Activated T-cell treated with anti-CD3 and anti-CD28 coated beads for 4 hours (primary cell): ENCODE measurements at places on chromosomes 16 and 17.

DNA sequence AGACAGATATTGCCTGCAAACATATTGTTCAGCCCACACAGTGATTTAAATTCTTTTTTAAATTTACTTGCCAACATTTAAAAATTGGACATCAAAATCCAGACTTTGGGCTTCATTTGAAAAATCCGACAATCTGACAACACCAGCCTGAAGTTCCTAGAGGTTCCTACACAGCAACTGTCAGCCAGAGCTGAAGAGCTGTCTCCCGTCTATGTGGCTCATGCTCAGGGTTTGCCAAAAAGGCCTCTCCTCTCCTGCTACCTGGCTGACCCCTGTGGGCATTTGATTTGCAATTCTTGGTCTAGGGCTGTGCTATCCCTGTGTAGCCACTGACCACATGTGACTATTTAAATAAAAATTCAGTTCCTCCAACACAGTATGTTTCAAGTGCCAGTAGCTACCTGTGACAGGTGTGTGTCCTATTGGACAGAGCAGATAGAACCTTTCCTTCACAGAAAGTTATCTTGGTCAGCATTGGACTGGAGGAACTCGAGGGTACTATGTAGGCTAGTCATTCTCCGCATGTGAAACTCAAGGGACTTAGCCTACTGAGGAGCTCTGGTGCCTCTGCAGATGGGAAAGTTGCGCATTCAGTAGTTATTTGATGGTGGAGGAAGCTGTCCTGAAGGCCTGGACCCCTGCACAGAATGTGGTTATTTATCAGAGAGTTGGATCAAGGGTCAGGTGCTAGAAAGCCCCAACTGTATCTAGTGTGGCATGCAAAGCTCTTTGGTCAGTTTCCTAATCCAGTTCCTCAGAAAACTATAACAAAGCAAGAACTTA is 2.7 kb downstream of the LYRM1 start:
- DNase-seq: no peak

DNA sequence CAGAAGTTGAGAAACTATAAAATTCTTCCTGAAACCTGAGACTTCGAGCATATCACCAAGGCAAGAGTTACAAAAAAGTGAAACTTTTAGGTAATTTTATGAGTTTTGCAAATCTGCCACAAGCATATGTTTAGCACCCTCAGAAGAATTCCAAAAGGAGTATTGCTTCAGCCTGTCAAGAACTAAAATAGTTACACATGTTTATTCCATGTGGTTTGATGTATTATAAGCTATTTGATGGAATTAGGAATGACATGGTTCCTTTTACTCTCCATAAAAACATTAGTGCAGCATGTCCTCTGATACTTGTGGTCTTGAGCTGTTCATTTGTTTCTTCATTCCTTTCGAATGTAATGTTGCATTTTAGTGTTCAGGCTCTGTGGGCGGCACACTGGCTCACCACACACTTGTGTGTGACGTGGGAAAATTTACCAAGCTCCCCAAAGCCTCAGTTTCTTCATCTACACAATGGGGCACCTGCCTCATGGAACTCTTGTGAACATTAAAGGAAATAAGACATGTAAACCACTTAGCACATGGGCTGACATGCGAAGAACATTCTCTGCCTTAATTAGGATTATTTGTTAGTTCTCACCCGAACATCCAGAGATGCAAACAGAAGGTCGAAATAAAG is 204.2 kb upstream of the FOXF1 start:
- DNase-seq: no peak

GRCh38 chr17:29024316-29024952 is 18.5 kb upstream of the PIPOX start:
- no peak for DNase-seq

DNA sequence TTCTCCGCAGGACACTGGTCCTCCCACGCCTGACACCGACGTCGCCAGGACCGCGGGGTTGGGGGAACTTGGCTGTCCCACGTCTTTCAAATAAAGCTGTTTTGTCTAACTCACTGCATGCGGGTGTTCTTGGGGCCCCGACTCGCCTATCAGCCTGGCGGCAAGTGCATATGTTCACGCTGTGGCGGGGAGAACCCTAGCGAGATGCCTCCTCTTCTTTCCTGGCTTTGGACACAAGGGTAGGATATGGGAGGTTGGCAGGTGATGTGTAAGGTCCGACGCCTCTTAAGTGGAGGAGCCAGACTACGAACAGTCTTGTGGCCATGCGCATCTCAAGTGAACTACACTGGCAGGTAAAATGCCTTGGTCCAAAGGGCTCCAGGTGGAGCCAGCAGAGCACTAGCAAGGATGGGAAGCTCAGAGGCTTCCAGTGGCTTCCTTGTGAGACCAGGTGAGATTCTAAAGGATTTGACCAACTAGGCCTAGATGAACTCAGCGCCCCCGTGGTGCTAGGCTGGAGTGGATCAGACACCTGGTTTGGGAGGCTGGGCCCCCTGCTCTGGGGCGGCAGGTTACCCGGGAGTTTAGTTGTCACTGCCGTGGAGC is 873 bp upstream of the RPS2 start:
- no peak for DNase-seq

DNA sequence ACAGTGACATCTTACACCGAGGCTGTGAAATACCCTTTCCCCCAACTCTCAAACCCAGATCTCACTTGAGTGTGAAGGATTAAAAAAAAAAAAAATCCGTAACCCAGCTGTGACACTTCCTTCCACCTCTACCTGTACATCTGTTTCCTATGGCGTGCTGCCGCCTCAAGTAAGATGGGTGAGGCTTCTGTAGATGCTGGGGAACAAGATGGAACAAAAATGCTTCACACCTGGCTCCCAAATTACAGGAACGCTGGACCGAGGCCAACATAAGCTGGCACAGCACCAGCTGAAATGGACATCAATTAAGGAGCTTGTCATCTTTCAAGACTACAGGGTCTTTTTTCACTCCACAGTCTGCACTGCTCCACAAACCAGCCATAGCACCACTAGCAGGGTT is 95.9 kb downstream of the HIC1 start:
- no peak for DNase-seq

GRCh38 chr16:57098188-57098841 is 5.9 kb downstream of the CPNE2 start:
- DNase-seq: no peak

GRCh38 chr17:79180358-79181005 is 105.9 kb downstream of the ENGASE start:
- DNase-seq: no peak

DNA sequence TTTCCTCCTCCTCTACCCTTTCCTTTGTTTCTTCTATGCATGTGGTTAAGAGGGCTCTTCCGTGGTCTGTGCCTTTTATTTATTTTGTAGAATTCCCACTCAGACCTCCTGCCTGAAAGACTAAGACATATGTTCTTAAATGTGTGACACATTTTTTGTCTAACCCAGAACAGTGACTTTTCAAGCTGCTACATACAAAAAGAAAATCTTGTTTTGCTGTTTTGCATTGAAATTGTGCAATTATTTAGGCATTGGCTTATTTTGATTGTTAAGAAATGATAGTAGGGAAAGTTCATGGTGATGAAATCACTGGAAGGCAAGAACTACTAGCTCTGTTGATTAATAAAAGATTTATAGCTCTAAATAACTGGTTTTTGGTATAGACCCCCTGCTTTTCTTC is 76.8 kb downstream of the TUBD1 start:
- DNase-seq: no peak

DNA sequence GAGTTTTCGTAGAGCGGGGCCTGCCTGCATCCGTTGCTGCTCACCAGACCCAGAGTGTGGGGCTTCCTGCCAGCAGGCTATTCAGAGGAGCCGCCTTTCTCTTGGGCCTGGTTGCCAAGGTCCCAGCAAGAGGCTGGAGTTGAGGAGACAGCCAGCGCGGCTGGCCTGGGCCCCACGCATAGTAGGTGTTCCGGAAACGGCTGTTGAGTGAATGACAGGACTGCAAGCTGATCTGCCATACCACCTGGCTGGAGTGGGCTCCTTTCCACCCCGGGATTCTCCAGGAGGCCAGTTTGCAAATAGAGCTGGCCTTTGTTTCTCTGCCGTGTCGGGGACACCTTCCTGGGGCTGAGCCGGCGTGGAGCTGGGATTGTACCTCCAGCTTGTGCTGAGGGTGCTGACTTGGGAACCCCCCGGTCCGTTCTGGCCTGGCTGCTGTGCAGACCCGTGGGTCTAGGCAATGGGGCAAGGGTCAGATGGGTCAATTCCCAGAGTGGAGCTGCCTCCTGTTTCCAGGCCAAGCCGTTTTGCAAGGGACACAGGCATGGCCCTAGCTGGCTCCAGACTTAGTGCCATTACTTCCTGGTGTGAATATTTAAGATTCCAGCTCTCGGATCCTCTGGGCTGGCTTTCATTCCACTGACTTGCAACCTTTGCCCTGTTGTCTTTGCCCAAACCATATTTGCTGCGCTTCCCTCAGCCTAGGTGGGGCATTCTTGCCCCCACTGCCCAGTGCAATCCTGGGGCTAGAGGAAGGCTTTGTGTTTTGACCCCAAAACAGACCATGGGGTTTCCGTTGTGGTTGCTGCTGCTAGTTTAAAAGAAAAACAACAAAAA is 68.8 kb downstream of the CMIP start:
- no peak for DNase-seq

GRCh38 chr16:66551788-66552285 is 539 bp upstream of the CKLF start:
- DNase-seq: no peak

GRCh38 chr17:6571452-6571781 is 15.1 kb upstream of the PITPNM3 start:
- DNase-seq: no peak

DNA sequence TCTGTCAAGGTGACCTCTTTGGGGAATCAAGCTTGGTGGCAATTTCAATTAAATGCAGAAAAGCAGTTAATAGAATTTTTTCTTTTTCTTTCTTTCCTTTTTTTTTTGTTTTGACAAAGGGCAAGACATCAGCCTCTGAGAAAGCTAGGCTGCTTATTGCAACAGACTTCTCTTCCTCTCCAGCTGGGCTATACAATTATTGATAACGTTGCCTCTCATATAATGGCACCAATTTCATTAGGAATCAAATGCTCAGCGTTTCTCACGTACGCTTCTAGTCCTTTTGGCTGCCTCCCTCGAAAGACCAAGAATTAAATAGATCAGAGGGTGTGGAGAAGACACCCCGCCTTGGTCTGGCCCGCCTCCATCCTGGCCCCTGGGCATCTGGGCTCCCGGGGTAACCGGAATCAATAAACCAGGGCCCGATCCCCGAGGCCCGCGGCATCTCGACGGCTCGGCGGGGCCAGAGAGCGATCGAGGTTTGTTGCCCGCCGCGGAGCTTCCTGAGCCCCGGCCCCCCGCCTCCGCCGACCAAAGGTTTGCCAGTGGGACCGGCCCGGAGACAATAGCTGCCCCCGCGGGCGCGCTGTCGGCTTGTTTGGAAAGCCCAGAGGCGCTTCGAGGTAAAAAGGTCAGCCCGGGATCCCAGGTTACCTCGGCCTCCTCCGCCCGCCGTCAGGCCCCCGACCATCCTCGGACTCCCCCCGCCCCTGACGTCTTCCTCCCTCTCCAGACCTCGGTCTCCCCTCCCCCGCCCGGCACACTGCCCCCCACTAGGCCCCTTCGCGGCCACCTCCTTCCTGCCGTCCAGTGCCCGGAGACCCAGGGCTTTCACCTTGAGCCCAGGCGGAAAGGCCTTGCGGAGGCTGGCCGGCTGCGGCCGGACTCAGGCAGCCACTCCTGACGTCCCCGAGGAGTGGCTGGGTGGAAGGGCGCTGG is 3.9 kb downstream of the HOXB1 start:
- no peak for DNase-seq

- no peak for DNase-seq
Observed at GRCh38 chr16:81500833-81501521, 56.4 kb downstream of the CMIP start.

- DNase-seq: no peak
Observed at GRCh38 chr16:89983536-89983935, 35.0 kb downstream of the DEF8 start.

GRCh38 chr16:27642756-27643155 is 92.8 kb downstream of the KATNIP start:
- no peak for DNase-seq

GRCh38 chr17:77959126-77959925 is 823 bp downstream of the TNRC6C start:
- peak; percentile 9 for DNase-seq

GRCh38 chr17:4766201-4766600 is 5.5 kb upstream of the TM4SF5 start:
- DNase-seq: no peak

DNA sequence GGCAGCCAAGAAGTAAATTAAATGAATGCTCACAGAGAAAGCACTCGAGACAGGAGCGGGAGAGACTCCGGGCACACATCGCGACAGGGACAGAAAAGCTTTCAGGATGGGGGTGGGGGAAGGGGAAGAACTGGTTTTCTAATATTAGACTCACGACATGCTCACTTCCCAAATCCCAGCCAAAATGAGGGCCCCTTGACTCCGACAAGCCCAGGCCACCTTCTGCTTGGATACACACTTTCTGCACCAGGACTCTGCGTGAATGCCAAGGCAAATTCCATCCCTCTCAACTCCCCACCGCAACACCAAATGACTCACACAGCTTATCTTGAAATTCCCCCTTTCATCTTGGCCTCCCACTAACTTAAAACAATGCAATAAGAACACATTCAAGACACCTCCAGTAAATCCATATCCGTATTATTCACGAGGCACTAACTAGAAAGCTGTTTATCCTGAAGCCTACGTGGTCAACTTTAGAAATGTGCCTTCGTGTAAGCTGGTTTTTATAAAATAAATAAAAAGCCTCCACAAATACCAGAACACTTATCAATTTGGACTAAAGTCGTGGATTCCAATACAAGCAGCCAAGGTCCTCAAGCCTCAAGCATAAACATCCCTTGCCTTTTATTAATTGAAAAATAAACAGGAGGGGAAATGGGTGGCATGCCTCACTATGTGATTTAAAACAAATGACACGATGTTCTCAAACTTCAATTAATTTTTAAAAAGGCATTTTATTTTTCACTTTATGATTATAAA is 46.1 kb downstream of the NXN start:
- no peak for DNase-seq

- DNase-seq: no peak
Observed at GRCh38 chr17:7017827-7018200, 5.0 kb upstream of the BCL6B start.

DNA sequence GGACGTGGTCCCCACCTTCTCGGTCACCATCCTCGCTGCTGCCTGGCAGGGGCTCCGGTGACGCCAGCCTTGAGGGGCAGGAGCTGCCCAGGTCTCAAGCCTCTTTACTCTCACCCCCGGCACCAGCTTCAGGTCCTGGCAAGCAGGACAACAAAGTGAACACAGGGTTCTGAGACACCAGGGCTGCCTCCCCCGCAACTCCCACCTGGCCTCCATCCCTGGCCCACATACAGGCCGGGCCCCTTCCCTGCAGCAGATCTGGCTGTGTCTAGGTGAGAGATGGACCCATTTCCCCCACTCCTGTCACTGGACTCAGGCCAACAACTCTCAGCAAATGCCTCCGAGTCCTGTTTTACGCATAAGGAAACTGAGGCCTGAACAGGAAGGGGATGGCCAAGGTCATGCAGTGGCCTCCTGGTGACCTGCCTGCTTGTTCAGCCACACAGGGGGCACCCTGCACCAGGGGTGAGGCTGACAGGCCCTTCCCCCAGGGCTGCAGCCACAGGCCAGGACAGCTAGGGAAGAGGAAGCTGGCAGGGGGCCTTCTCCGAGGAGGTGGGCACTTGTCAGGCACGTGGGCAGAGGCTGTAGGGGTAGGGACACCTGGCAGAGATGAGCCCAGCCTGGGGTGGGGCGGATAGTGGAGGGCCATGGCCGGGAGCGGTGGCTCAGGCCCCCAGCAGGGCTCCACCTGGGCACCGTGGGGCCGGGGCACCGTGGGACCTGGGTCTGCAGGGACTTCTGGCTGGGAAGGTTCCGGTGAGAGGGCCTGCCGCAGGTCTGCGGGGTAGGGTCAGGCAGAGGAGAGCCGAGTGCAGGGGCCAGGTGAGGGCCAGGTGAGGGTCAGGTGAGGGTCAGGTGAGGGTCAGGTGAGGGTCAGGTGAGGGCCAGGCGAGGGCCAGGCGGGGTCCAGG is 46.7 kb upstream of the PVALEF start:
- no peak for DNase-seq
